Esophagus squamous epithelium (tissue), 5 donors: ENCODE measurements at places on chromosomes 13 and 19.

- no peak for DNase-seq
Measured at GRCh38 chr19:18377026-18377425, 8.9 kb upstream of the GDF15 start.

DNA sequence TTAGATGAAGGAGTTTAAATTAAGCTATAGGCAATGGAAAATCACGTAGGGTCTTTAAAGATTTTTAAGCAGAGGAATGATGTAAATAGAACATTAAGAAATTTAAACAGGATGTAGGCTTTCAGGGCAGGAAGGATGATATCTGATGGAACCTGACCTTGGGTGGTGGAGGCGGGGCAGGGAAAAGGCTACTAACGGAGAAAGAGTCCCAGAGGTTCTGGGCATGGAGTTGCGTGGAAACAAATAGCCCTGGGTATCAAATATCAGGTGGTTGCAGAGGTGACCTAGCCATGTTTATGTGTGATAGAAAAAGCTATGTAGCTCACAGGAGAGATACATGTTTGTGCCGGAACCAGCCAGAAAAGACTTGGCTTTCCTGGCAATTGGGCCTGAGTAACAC lies 7.8 kb upstream of the CDK8 start:
- no peak for DNase-seq

- DNase-seq, result no peak
Measured at GRCh38 chr19:1253514-1254080, 5.2 kb downstream of the MIDN start.

GRCh38 chr19:57633832-57634131 lies 814 bp downstream of the ZNF211 start:
- DNase-seq, result no peak

- DNase-seq, result no peak
Measured at GRCh38 chr13:44840131-44840530, 149.1 kb downstream of the NUFIP1 start.
